ENCODE measurements at places on chromosomes 1 and 21.

DNA sequence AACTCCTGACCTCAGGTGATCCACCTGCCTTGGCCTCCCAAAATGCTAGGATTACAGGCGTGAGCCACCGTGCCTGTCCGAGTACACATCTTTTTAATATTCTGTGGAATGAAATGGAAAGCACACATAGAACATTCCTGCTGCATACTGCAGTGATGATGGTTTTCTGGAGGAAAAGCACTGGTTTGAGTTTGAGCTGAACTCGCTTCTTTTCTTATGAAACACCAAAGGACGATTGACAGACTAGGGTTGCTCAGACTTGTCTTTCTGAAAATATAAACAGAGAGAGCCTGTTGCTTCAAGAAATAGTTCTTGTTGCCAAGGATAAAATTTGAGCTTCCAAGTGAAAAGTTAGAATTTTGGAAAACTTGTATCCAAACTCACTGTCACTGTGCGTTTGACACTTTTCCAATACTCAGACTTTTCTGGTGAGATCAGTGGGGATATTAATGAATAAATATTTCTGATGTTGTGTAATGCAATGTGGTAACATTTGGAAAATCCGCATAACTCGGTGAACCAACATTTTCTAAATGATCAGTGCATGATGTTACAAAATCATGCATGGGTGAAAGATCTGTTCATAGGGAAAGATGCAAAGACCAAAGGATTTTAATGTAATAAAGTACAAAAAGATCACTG lies 15.0 kb upstream of the ERMAP start:
- H3K4me1 ChIP-seq = no peaks in the 10 kb centered on the region
- H3K27ac ChIP-seq = no peak overlapping the region
- H3K4me3 ChIP-seq = no peak overlapping the region
- H3K36me3 ChIP-seq = peaks cover 20% of the 10 kb centered on the region

DNA sequence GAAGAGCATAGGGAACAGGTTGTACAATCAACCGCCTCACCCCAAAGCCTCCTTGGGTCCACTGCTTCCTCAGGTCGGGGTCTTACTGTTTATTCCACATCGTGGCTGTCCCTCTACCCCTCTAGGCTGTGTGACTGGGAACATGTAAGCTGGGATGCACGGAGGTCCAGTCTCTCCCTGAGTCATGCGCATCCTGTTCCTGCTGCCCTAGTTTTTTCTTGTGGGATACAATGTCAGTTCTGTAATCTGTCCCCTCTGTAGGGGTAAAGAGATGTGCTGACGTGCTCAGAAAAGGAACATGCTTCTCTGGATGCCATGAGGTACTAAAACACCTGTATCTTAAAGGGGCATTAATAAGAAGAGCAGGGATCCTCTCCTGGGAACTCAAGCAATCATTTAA lies 66.2 kb downstream of the SLC45A1 start:
- H3K27me3 ChIP-seq = no peaks in the 10 kb centered on the region
- H3K27ac ChIP-seq = no peak overlapping the region
- peaks cover 76% of the 10 kb centered on the region for H3K4me1 ChIP-seq
- ATAC-seq = no peak
- peaks cover 29% of the 10 kb centered on the region for H3K36me3 ChIP-seq

DNA sequence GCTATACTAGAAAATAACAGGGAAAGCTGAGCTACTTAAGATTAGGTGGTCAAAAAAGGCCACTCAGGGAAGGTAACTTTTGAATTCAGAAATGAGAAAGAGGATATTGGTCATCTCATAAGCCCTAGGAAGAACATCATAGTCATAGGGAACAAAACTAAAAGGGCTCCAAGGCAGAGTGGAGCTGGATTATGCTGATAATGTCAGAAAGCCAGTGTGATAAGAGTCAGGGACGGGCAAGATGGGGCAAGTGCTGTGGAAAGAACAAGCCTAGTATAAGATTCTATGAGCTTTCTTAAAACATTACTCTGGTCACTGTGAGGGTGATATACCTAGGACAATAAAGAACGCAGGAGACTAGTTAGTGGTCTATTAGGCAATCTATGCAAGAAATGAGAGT lies 106.6 kb downstream of the DUSP10 start:
- ATAC-seq = no peak
- no peaks in the 10 kb centered on the region for H3K27me3 ChIP-seq
- H3K4me3 ChIP-seq = no peak overlapping the region
- no peak overlapping the region for H3K27ac ChIP-seq
- no peaks in the 10 kb centered on the region for H3K4me1 ChIP-seq
- no peaks in the 10 kb centered on the region for H3K36me3 ChIP-seq

DNA sequence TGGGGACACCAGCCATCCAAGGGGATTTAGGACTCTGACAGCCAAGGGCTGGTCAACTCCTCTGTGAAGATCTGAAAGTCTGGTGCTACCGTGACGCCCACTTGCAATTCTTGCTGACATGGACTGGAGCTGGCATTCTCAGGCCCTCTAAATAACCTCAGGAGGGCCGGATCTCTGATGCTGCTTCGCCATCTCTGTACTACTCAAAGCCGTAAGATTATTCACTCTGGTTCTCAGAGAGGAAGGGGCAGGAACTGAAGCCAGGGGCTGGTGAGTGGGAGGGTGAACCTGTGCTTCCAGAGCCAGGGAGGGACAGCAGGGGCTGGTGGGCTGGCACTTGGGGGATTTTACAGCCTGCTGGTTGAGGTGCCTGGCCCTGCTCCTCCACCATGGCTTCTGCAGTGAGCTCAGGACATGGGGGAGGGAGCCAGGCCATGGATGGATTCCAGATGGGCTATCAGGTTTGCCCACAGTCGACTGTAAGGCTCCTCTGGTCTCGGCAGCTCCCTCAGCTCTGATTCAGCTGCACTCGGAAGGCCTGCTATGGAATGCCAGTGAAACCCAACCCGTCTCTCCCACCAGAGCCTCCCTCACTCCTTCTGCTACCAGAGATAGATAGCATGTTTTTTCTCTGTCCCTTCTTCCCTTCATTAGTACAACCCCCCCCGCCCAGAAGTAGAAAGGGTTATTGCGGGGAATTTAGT lies 84.5 kb downstream of the PLXNA2 start:
- peaks cover 28% of the 10 kb centered on the region for H3K27me3 ChIP-seq
- no peaks in the 10 kb centered on the region for H3K4me1 ChIP-seq
- no peak for ATAC-seq
- H3K27ac ChIP-seq = no peak overlapping the region

DNA sequence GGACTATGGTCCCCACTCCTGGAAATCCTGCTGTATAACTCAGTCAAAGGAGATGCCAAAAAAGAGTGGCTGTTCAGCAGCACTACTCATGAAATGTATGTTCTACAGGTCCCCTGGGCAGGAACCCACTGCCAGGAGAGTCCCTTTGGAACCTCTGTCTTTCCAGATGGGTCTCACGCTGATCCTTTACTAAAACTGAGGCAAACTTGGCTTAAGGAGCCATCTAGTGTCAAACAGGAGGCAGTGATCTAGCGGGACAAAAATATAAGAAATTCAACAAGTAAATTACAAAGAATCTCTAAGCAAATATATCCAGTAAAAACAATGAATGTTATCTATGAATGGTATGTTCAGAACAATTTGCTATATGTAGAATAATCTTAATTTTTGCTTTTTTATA lies 80.5 kb upstream of the PRMT6 start:
- no peaks in the 10 kb centered on the region for H3K27me3 ChIP-seq
- no peak overlapping the region for H3K27ac ChIP-seq
- no peak overlapping the region for H3K4me3 ChIP-seq
- no peaks in the 10 kb centered on the region for H3K36me3 ChIP-seq
- no peak for ATAC-seq

- no peaks in the 10 kb centered on the region for H3K4me1 ChIP-seq
- H3K4me3 ChIP-seq = no peak overlapping the region
- no peaks in the 10 kb centered on the region for H3K36me3 ChIP-seq
- no peak for ATAC-seq
- peaks cover 13% of the 10 kb centered on the region for H3K27me3 ChIP-seq
- no peak overlapping the region for H3K27ac ChIP-seq
These were observed 18.4 kb downstream of the COL6A2 start for GRCh38 chr21:46116189-46116775.

- peaks cover 30% of the 10 kb centered on the region for H3K27me3 ChIP-seq
- no peaks in the 10 kb centered on the region for H3K4me1 ChIP-seq
- H3K36me3 ChIP-seq = no peaks in the 10 kb centered on the region
- H3K27ac ChIP-seq = no peak overlapping the region
- no peak for ATAC-seq
- H3K4me3 ChIP-seq = no peak overlapping the region
These were observed 150.2 kb downstream of the CAMTA1 start for GRCh38 chr1:6935361-6935883.

GRCh38 chr1:112723511-112723839 lies 8.3 kb upstream of the PPM1J start:
- H3K27me3 ChIP-seq = peaks cover 38% of the 10 kb centered on the region
- peaks cover 16% of the 10 kb centered on the region for H3K4me1 ChIP-seq
- H3K27ac ChIP-seq = no peak overlapping the region
- no peak for ATAC-seq
- H3K36me3 ChIP-seq = no peaks in the 10 kb centered on the region

DNA sequence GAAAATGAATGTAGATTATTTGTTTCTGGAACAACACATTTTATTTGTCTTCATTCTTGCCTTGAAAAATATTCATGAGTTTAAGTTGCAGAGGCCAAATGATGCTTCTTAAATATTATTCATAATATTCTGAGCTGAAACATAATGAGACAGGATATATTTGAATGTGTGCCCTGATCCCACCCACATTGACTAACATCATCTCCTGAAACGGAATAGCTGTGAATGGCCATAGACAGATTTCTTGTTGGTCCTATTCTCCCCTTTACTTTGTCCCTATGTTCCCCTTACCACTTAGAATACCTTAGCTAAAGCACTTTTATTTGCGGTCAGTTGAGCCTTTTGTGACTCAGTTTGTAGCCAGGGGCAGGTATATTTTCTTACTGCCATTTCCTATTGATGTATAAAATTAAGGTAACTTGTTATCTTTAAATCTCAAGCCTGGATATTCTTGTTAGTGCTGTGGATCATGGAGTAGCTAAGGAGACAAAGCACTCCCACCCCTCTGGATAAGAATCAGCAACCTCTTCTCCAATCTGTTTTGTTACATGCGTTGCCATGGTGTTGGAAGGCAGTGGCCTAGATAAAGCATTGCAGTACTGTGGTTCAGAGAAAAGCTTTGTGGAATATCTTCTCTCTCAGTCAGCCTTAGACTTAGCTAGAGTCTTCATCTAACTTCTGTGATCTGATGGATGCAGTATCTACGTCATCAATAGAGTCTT lies 478.5 kb upstream of the DEPDC1 start:
- no peaks in the 10 kb centered on the region for H3K4me1 ChIP-seq
- ATAC-seq = no peak
- no peaks in the 10 kb centered on the region for H3K27me3 ChIP-seq
- no peak overlapping the region for H3K27ac ChIP-seq
- no peak overlapping the region for H3K4me3 ChIP-seq
- H3K36me3 ChIP-seq = no peaks in the 10 kb centered on the region

GRCh38 chr21:36596174-36596573 lies 102.7 kb upstream of the SIM2 start:
- no peaks in the 10 kb centered on the region for H3K4me1 ChIP-seq
- no peaks in the 10 kb centered on the region for H3K36me3 ChIP-seq
- no peak overlapping the region for H3K4me3 ChIP-seq
- H3K27ac ChIP-seq = no peak overlapping the region
- ATAC-seq = no peak
- H3K27me3 ChIP-seq = peaks cover 76% of the 10 kb centered on the region

GRCh38 chr1:5623399-5623798 lies 368.8 kb downstream of the NPHP4 start:
- ATAC-seq = no peak
- H3K4me1 ChIP-seq = no peaks in the 10 kb centered on the region
- H3K27ac ChIP-seq = no peak overlapping the region
- H3K36me3 ChIP-seq = no peaks in the 10 kb centered on the region

DNA sequence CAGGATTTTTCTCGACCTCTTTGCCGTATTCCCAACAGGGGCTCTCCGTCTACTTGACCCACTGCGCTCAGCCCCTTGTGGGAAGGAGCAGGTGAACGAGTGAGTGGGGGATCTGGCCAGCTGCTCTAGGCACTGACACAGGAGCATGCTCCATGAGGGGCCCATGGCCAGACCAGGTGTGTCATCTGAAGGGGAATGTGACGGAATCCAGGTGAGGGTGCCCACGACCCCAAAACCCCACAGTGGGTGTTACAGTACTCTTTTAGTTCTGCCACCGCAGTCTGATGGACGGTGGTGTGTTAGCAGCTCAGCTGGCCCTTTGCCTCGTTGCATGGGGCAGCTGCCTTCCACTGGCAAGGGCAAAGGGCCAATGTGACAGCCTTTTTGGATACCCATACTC lies 601.4 kb upstream of the NCAM2 start:
- H3K4me3 ChIP-seq = no peak overlapping the region
- H3K27me3 ChIP-seq = no peaks in the 10 kb centered on the region
- H3K27ac ChIP-seq = no peak overlapping the region

GRCh38 chr1:82420584-82420983 lies 619.9 kb downstream of the ADGRL2 start:
- H3K27me3 ChIP-seq = no peaks in the 10 kb centered on the region
- no peaks in the 10 kb centered on the region for H3K4me1 ChIP-seq
- no peaks in the 10 kb centered on the region for H3K36me3 ChIP-seq
- H3K27ac ChIP-seq = no peak overlapping the region
- ATAC-seq = no peak

Measured in stimulated activated memory B cell treated with anti-CD40 and anti-IgM and Interleukin-4, amounts not matched to agents 10 μg/mL and 1 μg/mL and 100 μg/mL, for 72 hours (primary cell).